ENCODE measurements at places on chromosomes 5 and 9.
A peak's percentile ranks its signal among the peaks of the same experiment; 100 is the strongest.

- DNase-seq: no peak
Measured at GRCh38 chr5:5632678-5633077, 210.2 kb downstream of the ICE1 start.

- DNase-seq: no peak
Measured at GRCh38 chr9:19618816-19619215, 170.0 kb downstream of the SLC24A2 start.

- peak; percentile 15 for DNase-seq
Measured at GRCh38 chr5:14365831-14366430, 215.7 kb upstream of the OTULINL start.

GRCh38 chr5:2905741-2906140 lies 154.3 kb upstream of the IRX2 start:
- no peak for DNase-seq

GRCh38 chr5:103272377-103272776 lies 13.8 kb downstream of the MACIR start:
- no peak for DNase-seq

GRCh38 chr9:76651119-76651705 lies 113.0 kb upstream of the PCA3 start:
- no peak for DNase-seq

GRCh38 chr9:73155968-73156864 lies 4.6 kb downstream of the ANXA1 start:
- no peak for DNase-seq

- DNase-seq: no peak
Measured at GRCh38 chr5:171954721-171955120, 51.7 kb downstream of the FBXW11 start.

GRCh38 chr5:139645430-139645871 lies 2.7 kb upstream of the CXXC5 start:
- no peak for DNase-seq

GRCh38 chr5:120882038-120882775 lies 418.1 kb downstream of the PRR16 start:
- no peak for DNase-seq

DNA sequence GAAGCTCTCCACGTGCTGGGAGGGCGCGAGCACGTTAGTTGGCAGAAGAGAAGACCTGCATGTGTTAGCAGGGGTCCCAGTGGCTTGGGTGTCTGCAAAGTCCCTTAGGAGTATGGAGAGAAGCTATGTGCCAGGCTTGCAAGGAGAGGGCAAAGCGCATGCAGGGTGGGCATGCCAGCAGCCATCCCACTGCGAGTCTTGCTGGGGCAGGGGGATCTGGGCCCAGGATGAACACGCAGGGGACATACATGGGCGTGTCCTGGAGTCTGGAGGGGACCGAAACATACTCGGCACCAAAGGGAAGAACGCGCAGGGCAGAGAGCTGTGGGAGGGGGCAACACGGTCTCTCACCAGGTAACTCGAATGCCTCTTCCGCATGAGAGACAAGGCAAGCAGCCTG lies 43.6 kb upstream of the IPPK start:
- no peak for DNase-seq

- DNase-seq: no peak
Measured at GRCh38 chr9:68805890-68806517, 101.0 kb downstream of the PIP5K1B start.

DNA sequence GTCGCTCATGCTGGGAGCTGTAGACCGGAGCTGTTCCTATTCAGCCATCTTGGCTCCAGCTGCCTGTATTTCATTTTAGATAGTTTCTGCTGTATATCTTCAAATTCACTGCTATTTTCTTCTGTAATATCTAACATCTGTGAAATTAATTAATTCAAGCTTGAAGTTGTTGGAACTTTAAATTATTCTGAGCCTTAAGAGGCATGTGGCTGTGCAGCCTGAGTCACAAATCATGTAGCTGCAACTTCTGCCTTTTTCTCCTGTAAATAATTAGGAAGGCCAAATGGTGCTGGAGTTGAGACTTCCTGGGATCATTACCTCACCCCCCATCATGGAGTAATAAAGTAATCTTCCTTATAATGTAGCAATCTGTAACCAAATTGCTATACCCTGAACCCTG lies 183.3 kb upstream of the PCSK5 start:
- no peak for DNase-seq

DNA sequence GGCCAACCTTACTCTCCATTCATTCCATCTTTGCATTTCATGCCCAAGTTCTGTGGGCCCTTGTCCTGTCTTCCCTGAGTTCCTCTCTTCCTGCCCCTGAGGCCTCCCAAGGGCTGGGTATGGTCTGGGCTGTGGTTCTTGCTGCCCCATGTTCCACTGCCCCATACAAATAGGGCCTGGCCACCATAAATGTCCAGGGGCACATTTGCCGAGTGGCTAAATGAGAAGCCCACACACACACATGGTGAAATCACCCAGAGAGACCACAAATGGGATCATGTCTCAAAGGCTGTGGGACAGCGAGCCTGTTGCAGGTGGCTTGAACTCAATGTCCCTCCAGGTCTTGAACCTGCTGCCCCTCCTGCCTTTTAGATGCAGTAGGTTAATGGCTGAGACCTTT lies 1.2 kb downstream of the TIFAB start:
- DNase-seq: no peak

DNA sequence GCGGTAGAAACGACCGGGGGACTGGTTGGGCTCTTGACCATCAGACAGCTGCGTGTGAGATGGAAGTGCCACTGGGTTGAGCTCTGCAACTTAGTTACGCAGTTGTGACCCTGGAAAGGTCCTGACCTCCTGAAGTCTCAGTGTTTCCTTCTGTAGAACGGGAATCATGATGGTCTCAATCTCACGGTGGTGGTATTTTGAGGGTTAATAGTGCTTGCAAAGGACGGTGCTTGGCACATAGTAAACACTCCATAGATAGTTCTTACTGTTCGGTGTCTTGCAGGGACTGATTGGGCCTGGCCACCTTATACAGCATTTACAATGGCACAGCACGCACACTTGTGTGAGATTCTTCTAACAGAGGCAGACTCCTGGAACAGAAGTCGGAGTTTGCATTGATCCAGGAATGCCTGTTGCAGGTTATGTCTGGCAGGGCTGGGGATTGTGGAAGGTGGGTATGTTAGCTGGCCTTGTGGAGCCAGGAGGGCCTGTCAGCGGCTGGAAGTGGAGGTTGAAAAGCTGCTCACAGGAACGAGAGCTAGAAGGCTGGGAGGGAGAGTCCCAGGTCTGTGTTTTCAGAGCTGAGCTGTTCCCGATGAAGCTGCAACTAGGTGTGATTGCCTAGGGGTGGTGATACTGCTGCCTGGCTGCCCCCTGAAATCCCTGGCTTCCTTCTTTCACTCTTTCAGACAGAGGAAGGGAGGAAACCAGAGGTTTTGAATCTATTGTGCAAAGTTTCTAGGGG lies 962 bp upstream of the TXN start:
- no peak for DNase-seq

DNA sequence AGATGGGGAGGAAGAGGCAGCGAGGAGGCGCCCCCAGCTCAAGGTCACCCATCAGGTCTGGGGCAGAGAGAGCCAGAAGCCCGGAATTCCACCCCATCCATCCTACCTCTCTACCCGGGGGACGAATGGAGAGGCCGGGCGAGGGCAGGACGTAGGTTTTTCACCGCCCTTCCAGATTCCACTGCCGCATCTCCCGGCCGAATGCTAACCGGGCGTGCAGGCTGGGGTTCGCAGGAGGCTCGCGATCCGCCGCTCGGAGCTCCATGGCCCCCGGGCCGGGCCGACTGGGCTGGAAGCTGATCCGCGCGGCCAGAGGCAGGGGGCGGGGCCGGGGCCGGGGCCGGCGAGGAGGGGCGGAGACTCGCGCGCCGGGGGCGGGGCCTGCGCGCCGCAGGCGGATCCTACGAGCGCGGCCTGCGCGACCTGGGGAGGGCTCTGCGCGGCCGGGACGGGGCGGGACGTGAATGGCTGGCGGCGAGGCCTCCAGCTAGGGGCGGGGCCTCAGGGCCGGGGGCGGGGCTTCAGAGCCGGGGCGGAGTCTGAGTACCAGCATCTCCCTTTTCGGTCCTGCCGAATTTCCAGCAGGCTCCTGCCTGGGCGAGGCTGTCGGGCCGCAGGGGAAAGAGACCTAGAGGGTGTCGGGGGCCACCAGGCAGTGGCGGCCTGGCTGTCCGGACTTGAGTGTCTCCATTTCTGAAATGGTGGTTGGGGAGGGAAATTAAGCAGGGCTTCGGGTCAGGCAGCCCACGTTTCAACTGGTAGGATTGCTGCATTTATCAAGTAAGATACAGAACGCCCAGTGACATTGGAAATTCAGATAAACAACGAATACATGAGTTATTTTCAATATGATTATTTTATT lies at the start of gene ST6GALNAC4:
ST6GALNAC4 (minus strand) TSS at position 322 of the 862 bp plus-strand sequence. CDS start 622 bp downstream, outside the sequence.
- DNase-seq: peak; percentile 91

GRCh38 chr5:53946405-53947100 lies 363.8 kb downstream of the ARL15 start:
- no peak for DNase-seq

- DNase-seq: no peak
Measured at GRCh38 chr5:102049517-102049916, 246.6 kb downstream of the SLCO4C1 start.

DNA sequence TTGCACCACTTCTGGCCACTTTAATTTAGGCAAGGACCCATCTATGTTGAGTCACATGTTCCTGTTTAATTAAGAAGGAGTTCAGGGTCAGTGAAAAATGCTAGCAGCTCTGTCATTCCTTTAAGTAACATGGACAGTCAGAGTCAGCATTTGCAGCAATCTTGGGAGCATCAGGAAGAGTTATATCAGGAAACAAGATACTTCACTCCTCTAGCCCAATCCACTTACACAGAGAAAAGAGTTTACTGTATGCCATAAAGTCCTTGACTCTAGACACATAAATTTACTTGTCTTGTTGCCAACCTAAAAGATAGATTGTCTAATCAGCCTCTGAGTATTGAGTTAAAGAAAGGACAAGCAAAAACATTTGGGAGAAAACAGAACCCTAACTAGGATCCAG lies 266.7 kb downstream of the PJA2 start:
- DNase-seq: no peak

GRCh38 chr5:109921735-109922380 lies 232.1 kb downstream of the MAN2A1 start:
- DNase-seq: peak; percentile 97

GRCh38 chr9:136090768-136091581 lies 4.1 kb downstream of the NACC2 start:
- no peak for DNase-seq

DNA sequence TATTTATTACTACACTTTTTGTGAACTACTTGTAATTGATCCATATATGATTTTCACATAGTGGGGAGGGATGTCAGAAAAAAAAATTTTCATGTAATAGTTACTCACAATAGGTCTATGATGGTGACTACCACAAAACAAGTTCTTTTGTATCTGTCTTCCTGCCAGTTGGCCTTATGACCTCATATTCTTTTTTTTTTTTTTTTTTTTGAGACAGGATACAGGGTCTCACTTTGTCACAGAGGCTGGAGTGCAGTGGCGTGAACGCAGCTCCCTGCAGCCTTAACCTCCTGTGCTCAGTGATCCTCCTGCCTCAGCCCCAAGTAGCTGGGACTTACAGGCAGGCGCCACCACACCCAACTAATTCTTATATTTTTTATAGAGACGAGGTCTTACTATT lies 10.9 kb downstream of the SEC24A start:
- DNase-seq: no peak

DNA sequence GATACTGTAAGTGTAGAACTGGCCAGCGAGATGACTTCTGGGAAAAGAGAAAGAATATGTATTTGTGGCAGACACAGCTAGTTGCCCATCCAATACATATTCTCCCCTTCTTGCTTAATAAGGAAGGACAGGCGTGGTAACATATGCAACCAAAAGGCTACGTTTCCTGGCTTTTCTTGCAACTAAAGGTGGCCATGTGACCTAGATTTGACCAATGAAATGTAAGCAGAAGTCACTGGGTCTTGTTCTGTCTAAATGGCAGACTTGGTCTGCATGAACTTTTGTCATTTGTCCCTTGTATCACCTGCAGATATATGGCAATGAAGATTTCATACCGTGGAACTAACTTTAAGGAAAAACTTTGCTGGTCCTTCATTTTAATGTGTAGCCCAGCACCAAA lies 183.8 kb downstream of the CDH12 start:
- no peak for DNase-seq

GRCh38 chr9:38720083-38720745 lies at the start of gene FAM240B:
Gene FAM240B (minus strand): TSS chr9:38720133. CDS start chr9:38703999, 16,134 bp downstream.
- DNase-seq: no peak

- peak; percentile 44 for DNase-seq
Measured at GRCh38 chr5:54518146-54518817, 723 bp downstream of the SNX18 start.

DNA sequence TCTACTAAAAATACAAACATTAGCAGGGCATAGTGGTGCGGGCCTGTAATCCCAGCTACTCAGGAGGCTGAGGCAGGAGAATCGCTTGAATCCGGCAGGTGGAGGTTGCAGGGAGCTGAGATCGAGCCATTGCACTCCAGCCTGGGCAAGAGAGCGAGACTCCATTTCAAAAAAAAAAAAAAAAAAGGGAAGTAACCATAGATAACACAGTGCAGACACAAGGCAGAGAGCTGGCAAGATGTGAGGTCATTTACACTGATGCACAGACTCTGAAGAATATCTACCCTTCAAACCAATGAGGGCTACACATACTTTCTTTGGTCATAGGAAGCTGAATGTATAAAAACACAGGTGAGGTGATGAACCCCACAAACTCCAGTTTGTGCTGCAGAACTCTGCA lies 131.9 kb downstream of the DCP2 start:
- DNase-seq: no peak

DNA sequence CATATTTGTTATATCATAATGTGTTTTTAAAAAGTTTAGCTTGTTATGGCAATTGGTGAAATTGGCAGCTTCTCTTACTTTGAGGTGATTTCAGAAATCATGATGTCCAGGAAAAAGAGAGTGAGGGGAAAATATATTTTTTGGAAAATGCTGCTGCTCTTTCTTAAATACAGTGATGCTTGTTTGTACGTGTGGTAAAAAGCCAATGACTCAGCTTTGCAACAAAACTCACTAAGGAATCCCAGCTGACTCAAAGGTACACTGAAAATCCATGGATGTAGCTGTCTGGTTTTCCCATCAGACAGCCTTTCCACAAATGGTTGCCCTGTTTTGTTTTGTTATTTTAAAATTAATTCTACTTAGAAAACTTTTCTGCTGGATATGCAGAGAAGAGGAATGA lies 306.4 kb upstream of the PAPPA start:
- DNase-seq: peak; percentile 30

GRCh38 chr5:1003296-1003937 lies 5.2 kb upstream of the NKD2 start:
- no peak for DNase-seq

- DNase-seq: peak; percentile 92
Measured at GRCh38 chr9:21836437-21837161, 34.2 kb downstream of the MTAP start.

Measured in myocyte (in vitro differentiated cells).